ENCODE measurements at places on chromosomes 1 and 21.

DNA sequence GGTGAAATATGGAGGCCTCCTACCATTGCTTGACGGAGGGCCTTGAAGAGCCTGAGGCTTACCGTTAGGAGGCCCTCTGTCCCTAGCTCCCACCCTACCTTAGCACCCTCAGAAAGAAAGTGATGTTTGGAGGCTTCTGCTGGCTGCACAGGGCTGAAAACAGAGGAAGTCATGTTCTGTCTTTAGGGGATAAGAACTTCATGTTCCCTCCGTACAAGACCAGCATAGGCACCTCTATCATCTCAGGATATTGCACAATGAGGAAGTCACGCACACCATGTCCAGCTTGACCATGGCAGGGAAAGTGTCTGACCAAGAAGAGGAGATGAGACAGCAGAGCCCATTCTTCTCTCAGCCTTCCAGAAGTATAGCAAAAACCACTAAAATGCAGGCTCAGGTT, 13.8 kb downstream of the ADORA3 start:
- no peak for DNase-seq

DNA sequence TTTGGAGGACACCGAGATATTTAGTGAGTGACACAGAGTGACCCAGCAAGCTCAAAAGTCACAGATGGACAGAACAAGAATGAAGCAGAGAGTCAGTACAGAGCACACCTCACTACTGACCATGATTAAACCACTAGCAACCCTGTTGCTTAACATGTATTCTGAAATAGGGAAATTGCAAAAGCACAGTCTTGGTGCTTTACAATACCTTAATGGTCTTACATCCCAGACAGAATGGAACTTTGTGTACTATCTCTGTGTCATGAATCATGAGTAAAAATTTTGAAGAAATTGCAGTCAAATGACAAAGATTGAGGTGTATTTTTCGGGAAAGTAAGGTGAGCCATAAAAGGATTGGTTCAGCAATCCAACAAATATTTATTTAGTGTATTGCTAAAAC, 2.7 kb upstream of the SAMSN1 start:
- no peak for DNase-seq

- DNase-seq, result no peak
These were observed 1.4 kb downstream of the KTI12 start for GRCh38 chr1:52032124-52032784.

GRCh38 chr1:231808990-231809389, 182.4 kb downstream of the DISC1 start:
- DNase-seq, result peak; percentile 95

GRCh38 chr1:70061231-70061630, 144.1 kb downstream of the LRRC40 start:
- no peak for DNase-seq

DNA sequence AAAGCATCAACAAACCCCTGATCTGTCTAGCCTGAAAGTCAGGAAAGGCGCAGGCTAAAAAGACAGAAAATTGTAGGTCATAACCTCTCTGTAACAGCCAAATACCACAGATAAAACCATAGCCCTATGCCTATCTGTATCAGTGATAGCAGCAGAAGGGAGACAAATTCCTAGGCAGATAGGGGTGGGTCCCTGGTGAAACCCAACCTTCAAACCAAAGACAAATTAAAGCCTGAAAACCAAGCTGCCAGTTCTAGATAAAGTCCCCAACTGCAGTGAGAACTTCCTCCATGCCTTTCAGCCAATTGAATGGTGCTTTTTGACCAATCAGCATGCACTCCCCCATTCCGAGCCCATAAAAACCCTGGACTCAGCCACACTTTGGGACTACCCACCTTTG, 115.3 kb downstream of the NTPCR start:
- no peak for DNase-seq

DNA sequence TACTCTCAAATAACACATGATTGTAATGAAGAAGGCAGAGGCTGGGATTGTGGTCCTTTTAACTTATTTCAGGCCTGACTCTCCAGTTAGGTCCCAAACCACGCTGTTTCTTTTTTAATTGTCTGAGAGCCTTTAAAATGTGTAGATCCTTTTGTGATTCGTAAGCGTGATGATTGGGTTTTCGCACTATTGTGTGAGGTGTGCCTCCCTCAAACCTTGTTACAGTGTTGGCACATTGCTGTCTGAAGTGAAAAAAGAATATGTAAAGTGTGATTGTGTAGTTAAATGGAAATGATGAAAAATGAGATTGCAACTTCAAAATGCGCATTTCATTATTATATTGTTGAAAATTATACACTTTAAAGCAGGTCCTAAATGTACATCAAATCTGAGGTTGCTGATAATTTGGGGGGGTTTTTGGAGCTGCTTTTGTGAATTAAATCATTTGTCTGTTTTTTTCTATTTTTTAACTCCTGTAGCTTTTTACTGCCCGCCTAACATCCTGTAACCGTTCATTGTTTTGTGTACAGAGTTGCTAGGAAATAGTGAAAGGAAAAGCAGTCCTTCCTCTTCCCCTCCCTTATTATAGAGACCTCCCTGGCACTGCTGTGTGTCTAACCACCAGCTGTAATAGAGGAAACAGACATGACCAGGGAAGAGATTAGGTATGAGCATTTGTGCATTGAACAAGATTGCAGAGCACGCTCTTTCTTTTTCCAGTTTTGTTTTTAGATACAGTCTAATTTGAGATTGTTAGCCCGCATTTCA, 43.3 kb downstream of the IARS2 start:
- no peak for DNase-seq

DNA sequence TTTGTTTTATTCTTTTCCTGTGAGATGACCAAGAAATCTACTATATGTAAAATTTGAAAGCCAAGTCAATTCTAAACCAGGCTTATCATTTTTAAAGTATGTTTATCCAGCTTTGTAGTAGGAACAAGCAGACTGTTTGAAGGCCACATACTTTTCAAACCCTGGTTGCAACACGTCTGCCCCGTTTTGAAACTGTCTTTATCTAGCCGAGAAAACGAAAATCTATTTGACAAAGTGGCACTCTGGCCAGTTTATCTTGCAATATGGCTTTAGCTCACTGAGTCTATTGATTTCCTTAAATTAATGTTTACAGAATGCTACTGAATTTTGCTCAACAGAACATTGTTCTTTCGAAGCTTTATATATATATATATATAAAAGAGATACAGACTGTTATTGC, 39.7 kb downstream of the PROX1 start:
- no peak for DNase-seq

- no peak for DNase-seq
These were observed 25.8 kb downstream of the MFSD2A start for GRCh38 chr1:39980555-39981313.

DNA sequence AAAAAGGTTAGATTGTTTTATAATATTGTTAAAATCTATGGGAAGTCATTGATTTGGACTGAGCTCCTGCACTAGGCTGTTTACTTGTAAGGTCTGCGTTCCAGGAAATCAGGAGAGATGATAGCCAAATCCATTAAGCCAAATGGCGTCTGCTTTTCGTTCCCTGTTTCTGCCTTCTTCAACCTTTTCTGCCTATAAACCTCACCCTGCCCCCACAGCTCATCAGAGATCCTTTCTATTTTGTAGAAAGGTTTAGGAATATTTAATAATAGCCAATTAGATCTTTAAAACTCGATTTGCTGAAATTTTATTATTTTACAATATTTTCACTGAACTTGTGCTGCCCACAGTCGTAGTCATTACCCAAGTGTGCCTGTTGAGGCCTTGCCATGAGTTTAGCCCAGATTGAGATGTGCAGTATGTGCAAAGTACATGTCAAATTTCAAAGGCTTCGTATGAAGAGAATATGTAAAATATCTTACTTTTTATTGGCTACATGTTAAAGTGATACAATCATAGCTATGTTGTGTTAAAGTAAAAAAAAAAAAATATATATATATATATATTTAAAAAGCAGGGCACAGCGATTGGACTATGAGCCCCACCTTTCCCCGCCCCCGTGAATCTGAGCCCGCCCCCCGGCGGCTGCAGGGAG, 444 bp upstream of the IARS2 start:
- DNase-seq, result no peak

GRCh38 chr1:99818063-99818699, 32.0 kb upstream of the AGL start:
- DNase-seq, result peak; percentile 87

DNA sequence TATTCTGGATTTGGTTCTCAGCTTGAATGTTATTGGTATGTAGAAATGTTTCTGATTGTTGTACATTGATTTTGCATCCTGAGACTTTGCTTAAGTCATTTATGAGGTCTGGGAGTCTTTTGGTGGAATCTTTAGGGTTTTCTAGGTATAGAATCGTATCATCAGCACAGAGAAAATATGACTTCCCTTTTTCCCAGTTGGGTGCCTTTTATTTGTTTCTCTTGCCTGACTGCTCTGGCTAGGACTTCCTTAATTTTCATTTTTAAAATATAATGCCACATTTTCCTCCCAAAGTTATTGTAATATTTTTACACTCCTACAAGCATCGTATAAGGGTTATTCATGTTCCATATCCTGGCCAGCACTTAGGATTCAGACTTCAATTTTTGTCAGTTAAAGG, 111.1 kb downstream of the FNBP1L start:
- DNase-seq, result no peak

- no peak for DNase-seq
These were observed 14.3 kb upstream of the S100A11 start for GRCh38 chr1:152050886-152051675.

DNA sequence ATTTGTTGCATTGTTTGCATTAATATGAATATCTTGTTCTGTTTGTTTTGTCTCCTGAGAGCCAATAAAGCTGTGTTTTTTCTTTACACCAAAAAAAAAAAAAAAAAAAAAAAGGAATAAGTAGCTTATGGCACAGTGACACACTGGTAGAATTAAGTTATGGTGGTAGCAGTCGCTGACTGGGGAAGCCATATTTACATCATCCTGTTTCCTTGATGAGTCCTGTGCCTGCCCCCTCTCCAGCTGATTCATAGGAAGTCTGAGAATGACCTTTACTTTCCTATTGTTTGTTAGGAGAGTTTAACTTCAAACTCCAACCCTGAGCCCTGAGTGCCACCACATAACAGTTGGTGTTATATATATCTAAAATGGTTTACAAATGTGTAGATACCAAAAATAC, 62.2 kb downstream of the OBSCN start:
- DNase-seq, result no peak

DNA sequence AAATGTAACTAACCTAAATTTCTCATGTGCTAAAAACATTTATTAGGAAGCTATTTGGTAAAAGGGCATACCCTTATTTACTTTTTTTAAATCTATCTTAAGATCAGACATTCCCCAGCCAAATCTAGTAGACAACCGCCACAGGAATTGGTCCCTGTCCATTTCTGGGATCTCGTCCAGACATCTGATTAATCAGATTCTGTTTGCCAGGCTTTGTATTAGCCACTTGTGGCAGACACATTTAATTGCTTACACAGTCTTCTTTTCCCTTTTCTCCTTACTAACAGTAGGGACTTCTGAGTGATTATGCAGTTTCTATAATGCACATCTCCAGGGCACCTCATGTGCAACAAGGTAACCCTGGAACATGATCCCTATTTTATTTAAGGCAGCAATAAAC, 449.0 kb upstream of the RGS18 start:
- DNase-seq, result peak; percentile 3

DNA sequence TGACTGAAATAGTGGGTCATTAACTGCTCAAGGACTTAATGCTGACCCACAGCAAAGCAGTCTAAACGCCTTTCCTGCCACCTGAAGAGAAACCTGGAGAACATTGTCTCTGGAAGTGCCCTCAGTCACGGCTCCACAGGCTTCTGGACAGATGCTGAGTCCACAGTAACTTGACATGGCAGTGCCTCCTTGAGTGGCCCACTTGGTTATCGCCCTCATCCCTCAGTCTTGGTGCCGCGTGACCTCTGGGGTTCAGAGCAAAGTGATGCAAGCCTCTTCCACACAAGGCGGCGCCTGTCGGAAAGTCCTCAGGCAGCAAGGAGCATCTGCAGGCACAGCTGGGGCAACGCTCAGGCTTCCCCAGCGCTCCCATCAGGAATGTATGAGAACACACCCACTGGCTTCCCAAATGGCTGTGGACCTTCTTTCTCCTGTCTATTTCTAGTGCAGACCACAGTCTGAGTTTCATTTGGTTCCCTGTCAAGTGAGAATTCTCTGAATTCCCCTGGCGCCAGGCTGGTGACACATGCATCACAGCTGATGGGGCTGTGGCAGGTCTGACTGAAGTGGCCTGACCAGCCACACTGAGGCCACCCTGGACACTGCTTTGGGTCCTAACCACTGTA, 13.0 kb upstream of the ANGPTL7 start:
- peak; percentile 98 for DNase-seq

DNA sequence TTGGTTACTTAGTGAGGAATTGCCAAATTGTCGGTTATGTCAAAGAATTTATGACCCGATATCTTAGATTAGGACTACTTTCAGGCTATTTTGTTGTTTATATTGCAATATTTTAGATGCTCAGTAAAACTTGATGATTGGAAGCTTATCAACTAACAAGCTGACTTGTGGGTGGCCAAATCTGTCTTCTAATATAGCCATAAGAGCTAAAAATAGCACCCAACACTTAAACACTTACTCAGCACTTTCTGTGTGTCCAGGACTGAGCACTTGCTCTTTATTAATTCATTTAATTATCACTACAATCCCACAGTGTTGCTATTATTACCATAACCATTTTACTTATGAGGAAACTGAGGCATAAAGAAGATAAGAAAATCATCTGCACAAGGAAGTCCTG, 50.4 kb downstream of the RWDD3 start:
- no peak for DNase-seq

DNA sequence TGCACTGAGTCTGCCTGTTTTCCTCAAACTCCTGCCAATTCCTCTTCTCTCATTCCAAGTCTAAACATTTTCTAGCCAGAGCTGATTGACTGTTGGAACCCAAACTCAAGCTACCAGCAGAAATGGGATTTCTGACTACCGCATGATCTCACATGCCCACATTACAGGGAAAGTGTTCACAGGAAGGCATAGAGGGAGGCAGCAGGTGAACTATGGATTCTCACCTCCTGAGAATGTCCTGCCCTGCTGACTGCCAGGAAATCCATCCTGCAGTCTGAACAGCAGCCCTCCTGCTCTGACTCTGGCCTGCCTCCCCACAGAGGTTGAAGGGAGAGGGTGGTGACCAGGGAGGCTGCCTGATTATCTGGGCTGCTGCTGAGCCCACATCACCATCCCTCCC, 22.5 kb downstream of the IQGAP3 start:
- DNase-seq, result no peak

- DNase-seq, result no peak
These were observed 2.4 kb upstream of the ELAPOR1 start for GRCh38 chr1:109111386-109112055.

GRCh38 chr1:90391126-90391525, 326.0 kb downstream of the BARHL2 start:
- DNase-seq, result no peak

GRCh38 chr1:112866981-112867380, 89.0 kb downstream of the SLC16A1 start:
- no peak for DNase-seq

- DNase-seq, result no peak
These were observed 221.8 kb downstream of the NTNG1 start for GRCh38 chr1:107362468-107363140.

DNA sequence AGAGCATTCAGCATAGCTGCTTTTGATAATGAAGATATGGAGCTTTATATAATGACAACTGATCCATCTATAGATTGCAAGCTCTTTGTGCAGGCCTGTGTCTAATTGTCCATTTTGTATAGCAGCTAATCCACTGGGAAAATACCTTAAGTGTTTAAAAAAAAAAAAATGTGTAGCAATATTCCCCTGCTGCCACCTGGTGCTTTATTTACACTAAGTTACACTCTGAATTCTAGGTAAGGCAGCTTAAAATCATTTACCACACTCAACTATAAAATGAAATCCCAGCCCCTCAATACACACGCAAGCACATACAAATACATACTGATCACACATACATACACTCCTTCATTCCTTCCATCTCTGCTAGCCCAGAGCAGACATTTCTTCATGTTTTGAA, 49.1 kb upstream of the BCL9 start:
- DNase-seq, result no peak

Measured in myocyte (in vitro differentiated cells).